Sigmoid colon (tissue), 7 donors: ENCODE measurements at places on chromosomes 13 and 19.

DNA sequence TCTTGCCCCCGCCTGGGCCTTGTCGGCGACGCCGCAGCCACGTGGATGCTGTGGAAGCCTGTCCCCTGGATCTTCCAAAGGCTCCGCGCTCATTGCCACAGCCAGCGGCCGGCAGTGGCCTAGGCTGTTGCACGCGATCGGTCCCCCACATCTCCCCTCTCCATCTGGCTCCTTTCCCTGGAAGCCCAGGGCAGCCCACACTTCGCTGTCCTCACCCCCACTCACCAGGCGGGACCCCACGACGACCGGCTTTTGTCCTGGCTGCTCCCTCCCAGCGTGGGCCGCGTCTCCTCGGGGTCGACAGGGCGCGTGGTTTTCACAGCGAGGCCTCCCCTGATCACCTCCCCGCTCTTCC is 605 bp upstream of the TEX30 start:
- no peak for DNase-seq

DNA sequence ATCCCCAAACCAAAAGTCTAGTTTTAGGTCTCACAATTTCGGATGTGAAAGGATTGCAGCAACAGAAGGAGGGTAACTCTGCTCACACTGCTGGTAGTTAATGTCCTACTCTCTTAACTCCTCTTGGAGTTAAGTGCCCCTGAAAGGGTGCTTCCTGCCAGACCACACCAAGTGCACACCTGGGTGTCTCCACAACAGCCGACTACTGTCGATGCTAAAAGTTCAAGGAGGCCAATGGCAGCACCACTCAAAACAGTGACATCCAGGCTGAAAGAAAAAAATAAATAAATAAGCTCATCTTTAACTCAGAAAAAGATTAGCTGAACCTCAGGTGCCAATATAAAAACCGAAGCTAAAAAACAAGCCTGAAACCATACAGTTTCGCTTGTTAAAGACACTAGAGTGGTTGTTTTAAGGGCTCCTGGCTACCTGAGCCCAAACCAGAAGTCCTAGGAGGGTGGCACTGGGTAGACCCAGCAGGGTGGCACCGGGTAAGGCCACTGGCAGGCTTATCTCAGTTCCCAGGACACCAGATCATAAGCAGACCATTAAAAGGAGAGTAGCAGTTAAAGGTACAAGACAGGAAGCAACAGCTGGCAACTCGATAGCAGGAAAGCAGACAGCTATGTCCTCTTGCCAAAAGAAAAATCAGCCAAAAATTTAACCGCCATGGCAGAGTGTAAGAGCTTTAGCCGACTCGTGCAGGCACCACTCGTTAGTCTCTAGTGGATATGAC is 39.3 kb downstream of the BRD4 start:
- no peak for DNase-seq

DNA sequence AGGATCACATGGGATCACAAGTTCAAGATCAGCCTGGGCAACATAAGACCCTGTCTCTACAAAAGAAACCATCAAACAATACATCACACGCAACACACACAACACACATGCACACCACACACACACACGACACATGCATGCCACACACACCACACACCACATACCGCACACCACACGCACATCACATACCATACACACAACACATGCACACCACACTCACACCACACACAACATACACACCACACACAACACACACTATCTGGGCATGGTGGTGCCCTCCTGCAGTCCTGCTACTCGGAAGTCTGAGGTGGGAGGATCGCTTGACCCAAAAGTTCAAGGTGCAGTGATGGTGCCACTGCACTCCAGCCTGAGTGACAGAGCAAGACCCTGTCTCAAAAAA is 198.3 kb downstream of the USP12 start:
- no peak for DNase-seq

GRCh38 chr13:96988441-96988840 is 5.8 kb downstream of the OXGR1 start:
- no peak for DNase-seq

DNA sequence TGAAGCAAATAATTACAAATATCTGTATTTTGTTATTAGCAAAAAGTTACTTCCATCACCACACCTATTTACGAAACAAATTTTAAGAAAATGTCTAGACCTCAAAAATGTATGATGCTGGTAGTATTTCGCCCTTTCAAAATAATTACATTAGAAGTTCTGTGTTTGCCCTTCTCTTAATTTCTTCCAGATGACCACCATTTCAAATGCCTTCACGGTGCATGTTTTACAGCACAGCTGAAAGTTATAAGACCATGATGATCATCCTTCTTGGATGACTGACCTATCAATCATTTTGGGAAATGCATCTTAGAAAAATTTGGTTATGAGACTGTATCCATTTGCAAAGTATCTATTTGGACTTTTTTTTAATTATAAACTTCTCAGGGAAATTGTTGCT is 390.8 kb downstream of the SLITRK6 start:
- no peak for DNase-seq

DNA sequence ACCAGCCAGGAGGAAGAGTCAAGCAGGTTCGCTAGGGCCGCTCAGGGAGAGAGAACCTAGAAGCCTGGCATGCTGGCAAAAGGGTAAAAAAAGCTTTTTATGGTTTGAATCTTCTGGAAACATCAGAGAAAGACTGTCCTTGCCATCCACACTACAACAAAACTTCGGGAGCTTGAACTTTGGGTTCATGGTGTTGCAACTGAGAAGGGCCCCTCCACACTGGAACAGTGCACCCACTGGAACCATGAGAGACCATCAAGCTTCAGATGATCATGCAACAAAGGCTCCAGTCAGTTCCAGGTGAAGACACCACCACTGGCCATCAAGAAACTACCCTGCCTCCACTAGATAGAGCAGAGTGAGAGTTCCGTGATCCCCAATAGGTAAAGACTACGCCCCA is 170.1 kb downstream of the RGCC start:
- DNase-seq: no peak
